ENCODE measurements at places on chromosomes 2 and 18.

- peak; percentile 39 for DNase-seq
Observed at GRCh38 chr18:78632111-78632541, 347.5 kb upstream of the SALL3 start.

DNA sequence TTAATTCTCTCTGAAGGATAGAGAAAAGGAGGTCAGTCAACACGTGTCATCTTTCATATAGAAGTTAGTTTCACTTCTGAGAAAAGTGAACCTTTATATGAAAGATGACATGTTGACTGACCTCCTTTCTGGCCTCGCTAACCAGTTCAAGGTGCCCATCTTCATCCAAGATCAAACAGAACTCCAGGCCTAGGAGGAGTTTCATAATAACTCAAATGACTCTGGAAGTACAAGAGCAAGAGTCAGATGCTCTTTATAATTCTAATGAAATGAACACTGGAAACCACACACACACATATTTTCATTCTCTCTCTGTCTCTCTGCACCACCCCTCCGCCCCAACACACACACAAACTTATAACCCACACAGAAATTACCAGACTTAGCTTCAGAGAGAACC lies 16.3 kb downstream of the ANKRD44 start:
- DNase-seq: no peak

GRCh38 chr2:240134956-240135520 lies 1.1 kb downstream of the COPS9 start:
- DNase-seq: no peak

- no peak for DNase-seq
Observed at GRCh38 chr2:26602575-26602974, 38.6 kb downstream of the CIB4 start.

- DNase-seq: no peak
Observed at GRCh38 chr2:140154706-140155105, 1374.5 kb upstream of the NXPH2 start.

DNA sequence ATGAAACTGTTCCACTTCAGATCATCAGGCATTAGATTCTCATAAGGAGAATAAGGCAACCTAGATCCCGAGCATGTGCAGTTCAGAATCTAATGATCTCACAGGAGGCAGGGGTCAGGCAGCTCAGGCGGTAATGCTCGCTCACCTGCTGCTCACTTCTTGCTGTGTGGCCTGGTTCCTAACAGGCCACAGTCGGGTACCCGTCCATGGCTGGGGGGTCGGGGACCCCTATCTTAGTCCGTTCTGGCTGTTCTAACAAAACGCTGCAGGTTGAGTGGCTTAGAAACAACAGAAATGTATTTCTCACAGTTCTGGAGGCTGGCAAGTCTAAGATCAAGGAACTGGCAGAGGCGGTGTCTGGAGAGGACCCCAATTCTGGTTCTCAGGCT lies 79.2 kb downstream of the ASB1 start:
- DNase-seq: no peak

- DNase-seq: no peak
Observed at GRCh38 chr2:197092431-197092830, 165.9 kb upstream of the PGAP1 start.

DNA sequence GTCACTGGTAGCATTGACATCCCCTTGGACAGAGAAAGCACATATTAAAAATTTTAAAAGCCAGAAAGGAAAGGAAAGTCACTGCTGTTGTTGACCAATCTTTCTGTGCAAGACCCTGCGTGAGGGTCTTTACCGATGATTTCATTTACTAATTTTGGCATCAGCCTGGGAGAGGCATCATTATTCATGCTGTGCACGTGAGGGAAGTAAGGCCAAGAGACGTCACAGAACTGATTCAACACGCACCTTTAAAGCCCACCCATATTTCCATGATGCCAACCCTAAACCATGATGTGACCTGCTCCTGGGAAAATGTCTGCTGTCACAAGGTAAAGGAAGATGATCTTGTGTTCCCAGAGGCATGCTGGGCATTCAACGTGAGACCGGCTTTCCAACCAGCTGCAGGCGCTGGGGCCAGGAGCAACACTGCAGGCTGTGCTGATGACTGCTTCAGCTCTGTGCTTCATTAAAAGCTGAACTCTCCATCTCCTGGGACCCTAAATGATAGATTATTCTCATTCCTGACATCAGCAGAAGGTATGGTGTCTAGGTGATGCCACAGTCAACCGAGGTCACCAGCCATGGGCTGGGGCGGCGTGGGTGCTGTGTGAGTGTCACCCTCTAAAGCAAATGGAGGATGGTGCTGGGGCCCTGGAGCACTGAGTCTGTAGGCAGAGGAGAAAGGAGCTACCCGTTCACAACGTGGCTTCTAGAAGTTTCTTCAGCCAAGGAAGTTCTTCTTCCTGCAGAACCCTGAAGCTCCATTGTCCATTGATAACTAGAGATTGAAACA lies 53.9 kb downstream of the TMEM18 start:
- DNase-seq: no peak

GRCh38 chr2:101793277-101793969 lies 95.9 kb downstream of the MAP4K4 start:
- DNase-seq: peak; percentile 36

DNA sequence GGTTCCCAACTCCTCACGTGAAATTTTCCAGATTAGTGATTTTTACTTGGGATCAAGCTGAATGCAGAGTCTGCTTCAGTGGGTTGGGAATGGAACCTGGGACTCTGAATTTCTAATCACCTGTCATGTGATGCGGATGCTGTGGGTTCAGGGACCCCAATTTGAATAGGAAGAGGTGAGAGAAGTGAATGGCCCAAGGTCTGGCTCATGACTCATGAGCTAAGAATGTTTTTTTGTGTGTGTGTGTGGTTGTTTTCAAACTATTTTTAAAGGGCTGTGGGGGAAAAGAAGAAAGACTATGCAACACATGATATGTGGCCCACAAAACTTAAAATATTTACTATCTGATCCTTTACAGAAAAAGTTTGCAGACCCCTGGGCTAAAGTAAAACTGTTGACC lies 108.5 kb upstream of the CYRIA start:
- no peak for DNase-seq

DNA sequence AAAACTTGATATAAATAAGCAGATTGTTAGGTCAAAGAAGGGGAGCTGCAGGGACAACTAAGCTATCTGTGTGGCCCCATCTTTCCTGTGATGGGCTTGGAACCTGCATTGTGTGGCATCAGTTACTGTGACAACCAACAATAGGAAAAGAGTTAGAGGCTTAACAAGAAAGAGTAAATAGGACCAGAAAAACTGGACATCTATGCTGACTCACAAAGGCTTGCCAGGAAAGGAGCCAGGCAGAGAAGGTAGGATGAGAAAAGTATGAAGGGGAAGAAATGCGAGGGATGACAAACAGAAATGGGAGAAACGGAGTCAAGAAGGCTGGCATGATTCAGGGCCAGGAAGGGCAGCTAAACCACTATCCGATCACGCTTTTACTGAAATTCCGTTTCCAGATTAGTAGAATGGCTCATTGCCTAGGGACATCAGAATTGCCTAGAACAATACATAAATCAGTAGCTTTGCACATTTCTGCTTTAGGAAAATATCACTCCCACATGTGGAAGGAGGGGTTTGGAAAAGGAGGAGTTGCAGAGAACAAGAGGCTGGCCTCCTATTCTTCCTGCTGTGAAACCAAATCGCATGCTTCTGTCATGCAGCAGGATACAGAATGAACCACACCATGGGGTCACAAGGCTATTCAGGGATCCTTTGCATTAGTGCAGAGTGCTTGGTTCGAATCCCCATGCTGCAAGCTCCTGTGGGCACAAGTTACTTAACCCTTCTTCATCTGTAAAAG lies 7.3 kb downstream of the PLA2R1 start:
- DNase-seq: no peak

- DNase-seq: no peak
Observed at GRCh38 chr2:43399515-43400264, 173.3 kb upstream of the ZFP36L2 start.

DNA sequence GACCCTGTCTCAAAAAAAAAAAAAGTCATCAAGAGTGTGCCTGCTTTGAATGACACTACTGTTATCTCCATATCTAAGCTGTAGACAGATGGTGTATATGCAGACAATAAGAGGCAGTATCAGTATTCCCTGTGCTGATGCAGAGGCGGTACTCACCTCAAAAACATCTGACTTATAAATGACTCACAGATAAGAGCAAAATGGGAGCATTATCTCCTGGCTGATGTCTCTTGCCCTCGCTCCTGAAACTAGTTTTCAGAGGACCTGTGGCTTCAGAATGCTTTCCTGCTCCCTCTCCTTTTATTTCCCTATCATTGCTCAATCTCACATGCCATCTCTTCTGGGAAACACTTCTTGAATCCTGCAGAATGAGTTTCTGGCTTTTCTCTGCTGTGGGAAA lies 289.6 kb downstream of the PTPRM start:
- no peak for DNase-seq

DNA sequence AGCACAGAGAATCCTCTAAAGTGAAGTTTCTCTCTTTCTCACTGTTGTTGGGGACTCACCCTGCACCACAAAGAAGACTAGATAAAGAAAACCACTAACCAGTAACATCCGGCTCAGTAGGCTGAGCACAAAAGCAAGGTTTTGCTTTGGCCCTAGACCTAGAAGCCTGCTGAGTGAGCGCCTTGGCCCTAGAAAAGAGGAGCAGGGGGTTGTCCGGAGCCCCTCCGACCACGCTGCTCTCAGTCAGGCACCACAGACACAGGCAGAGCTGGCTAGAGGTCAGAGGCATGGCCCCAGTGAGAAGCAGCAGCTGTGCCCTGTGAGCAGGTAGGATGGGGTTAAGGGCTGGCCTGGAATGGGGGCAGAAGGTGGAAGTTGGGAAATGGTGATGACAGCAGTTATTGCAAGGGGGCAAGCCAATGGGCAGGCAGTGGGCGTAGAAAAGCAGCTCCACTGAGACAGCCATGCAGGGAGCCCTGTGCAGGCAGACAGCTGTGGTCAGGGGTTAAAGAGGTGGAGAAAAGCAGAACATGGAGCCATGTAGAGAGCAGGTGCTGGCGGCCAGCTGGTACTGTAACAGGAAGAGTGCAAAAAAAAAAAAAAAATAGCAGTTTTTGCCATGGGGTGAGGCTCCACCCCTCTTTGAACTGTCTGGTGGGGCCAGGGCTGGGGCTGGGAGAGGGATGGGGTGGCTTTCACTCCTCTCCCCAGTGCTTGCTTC lies 36.9 kb upstream of the SLC14A1 start:
- peak; percentile 61 for DNase-seq

DNA sequence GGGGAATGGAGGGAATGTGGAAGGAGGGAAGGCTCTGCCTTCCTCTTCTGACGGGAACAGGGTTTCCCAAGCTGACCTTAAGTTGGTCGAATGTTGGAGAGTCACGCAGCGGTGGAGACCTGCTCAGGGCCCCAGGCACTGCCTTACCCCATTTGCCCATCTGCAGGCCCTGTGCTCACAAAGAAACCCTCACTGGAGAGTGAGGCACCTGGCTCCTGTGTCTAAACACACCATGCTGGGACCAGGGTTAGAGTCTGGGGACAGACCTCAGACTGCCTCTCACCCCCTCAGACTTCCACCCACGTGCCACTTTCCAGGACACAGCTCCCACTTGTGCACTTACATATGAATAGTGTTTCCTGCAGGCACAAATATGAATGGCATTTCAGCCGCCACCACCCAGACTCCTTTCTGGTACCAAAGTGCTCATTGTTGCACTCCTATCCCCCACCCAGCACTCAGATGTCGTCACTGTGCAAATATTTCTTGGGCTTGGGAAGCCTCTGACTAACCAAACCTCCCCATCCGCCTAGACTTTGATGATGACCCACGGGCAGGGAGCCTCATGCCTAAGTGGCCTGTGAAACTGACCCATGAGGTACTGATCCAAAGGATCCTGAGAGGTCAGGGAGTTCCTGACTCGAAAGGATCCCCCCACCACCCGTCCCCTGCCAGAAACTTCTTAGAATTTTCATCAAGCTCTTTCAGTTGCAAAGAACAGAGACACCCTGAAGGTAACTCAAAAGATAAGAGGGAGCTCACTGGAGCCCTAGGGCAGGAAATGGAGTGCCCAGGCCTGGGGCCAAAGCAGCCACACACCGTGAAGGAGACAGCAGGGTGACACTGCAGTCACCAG lies 78.3 kb downstream of the STPG4 start:
- DNase-seq: no peak

GRCh38 chr2:1638281-1638860 lies 105.9 kb downstream of the PXDN start:
- no peak for DNase-seq

- DNase-seq: no peak
Observed at GRCh38 chr18:65409261-65409660, 341.6 kb upstream of the CDH7 start.

DNA sequence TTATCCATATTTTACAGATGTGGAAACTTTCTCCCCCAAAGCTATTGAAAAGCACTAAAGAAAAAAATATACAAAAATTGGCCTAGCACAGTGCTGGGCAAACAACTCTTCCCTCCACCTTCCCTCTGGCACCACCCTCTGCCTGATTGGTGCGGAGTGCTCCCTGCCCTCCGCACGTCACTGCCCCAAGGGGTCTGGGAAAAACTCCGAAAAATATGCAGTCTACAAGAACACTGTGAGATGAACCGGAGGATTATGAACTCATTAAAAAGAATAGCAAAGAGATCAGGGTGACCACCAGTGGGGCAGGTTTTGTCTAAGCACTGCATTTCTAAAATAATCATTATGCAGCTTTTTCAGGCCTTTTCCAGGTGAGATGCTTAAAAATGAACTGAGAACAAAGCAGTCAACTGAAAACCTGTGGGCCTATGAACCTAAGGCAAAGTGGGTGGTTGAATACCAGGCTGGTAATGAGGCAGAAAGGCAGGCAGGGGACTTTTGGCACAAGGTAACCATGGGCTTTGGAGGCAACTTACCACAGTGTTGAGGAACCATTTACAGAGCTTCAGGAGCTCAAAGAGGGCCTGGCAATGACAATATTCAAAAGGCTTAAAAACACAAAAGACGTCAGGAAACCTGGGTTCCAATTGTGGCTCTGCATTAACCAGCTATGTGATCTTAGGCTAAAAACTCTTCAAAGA lies 57.5 kb downstream of the AAK1 start:
- DNase-seq: no peak

Data from CD4-positive, alpha-beta T cell (primary cell).